ENCODE measurements at places on chromosomes 5 and 9.
A peak's percentile ranks its signal among the peaks of the same experiment; 100 is the strongest.

DNA sequence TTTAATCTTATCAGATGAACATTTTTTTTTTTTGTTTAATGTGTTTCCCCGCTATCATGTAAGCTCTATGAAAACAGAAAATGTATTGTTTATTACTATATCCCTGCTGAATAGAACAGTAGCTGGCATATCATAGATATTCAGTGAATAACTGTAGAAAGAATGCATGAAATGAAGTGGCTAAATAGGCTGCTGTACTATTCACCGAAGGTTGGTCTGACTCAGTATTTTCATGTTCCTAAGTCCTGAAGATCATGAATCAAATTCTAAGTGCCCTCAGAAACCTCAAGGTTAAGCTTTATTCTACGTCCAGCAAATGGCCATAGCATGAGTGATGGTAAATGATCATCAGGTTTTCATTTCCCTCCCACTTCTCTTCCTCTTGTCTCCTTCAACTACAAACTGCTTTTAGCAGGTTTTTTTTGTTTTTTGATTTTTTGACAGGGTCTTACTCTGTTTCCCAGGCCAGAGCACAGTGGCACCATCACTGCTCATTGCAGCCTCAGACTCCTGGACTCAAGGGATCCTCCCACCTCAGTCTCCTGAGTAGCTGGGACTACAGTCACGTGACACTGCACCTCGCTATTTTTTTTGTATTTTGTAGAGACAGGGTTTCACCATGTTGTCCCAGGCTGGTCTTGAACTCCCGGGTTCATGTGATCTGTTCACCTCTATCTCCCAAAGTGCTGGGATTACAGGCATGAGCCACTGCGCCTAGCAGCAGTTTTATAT is 19.1 kb upstream of the ZFAND5 start:
- no peaks in the 10 kb centered on the region for H3K36me3 ChIP-seq
- H3K4me1 ChIP-seq: peaks cover 21% of the 10 kb centered on the region
- no peak overlapping the region for H3K4me3 ChIP-seq

DNA sequence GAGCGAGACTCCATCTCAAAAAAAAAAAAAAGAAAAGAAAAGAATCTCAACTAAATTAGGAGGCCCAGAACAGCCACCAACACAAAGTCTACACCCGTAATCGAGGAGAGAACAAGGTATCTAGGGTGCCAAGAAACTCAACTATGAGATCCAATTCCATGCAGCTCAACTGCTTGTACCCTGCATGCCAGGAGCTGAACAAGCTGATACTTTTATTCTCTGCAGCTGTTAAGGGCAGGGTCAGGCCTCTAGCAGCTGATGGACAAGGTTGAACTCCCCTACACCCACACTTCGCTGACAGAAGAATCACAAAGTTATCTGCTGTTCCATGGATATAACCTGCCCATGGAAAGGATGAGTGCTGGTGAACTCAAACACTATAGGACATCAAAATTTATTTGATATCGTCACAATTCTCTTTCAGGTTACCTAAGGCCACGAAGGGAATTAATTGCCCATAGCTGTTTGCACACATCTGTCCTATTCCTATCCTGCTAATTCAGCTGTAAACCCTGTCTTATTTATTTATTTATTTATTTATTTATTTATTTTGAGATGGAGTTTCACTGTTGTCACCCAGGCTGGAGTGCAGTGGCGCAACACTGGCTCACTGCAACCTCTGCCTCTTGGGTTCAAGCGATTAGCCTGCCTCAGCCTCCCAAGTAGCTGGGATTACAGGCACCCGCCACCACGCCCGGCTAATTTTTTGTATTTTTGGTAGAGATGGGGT is 20.7 kb downstream of the UBAP2 start:
- H3K27ac ChIP-seq: no peak overlapping the region
- DNase-seq: no peak
- H3K4me1 ChIP-seq: no peaks in the 10 kb centered on the region
- H3K27me3 ChIP-seq: no peaks in the 10 kb centered on the region

- no peak for DNase-seq
- no peak overlapping the region for H3K4me3 ChIP-seq
- H3K4me1 ChIP-seq: no peaks in the 10 kb centered on the region
- H3K36me3 ChIP-seq: no peaks in the 10 kb centered on the region
- no peak overlapping the region for H3K27ac ChIP-seq
These were observed 379.0 kb downstream of the GLIS3 start for GRCh38 chr9:3920604-3921582.

DNA sequence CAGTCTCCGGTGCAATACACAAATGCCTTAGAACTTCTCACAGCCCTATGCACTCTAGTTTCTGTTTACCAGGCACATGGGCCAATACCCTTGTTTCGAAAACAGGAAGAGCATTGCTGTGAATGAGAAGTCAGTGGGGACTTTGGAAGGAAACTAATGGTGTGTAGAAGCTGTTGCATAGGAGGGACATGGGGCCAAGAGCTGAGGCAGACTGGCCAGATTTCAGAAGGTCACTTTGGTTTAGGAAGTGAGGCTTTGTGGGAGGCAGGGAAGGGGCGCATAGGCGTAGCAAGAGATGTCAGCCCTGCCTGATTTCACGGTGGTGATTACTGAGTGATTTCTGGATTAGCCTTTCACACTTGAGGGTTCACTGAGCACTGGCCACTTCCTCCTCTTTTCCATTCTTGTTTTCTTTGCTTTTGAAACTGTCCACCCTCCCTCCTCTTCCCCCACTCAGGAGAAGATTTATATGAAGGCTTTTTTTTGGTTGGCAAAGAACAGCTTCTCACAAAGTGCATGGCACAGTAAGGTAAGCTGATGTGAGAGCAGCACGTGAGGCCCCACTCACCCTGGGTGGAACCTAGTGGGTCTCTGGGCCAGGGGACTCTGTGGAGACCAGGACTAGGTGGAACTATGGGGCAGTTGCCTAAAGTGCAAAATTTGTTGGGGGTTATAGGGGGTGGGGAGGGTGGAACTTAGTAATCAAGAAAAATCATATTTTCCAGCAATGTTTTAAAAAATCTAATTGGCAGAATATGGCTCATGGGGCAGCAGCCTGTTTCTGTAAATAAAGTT is 6.1 kb upstream of the TMEM252 start:
- H3K27ac ChIP-seq: no peak overlapping the region
- DNase-seq: no peak
- no peaks in the 10 kb centered on the region for H3K27me3 ChIP-seq
- no peak overlapping the region for H3K4me3 ChIP-seq

DNA sequence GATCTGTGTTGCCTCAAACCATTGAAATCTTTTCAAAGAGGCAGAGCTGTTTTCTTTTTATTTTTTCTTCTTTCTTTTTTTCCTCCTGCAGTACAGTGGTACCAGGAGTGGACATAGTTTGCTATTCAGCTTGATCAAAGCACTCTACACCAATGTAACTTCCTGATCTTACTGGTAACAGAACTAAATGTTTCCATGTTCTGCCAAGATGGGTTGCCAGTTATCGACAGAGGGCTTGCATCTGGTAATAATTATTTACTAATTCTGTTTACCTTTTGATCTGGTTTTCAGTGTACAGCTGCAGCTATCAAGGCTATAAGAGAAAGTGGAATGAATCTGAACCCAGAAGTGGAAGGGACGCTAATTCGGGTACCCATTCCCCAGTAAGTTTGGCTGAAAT is 26.8 kb downstream of the MRRF start:
- H3K27me3 ChIP-seq: no peaks in the 10 kb centered on the region
- H3K36me3 ChIP-seq: no peaks in the 10 kb centered on the region
- no peak overlapping the region for H3K4me3 ChIP-seq
- no peak overlapping the region for H3K27ac ChIP-seq

DNA sequence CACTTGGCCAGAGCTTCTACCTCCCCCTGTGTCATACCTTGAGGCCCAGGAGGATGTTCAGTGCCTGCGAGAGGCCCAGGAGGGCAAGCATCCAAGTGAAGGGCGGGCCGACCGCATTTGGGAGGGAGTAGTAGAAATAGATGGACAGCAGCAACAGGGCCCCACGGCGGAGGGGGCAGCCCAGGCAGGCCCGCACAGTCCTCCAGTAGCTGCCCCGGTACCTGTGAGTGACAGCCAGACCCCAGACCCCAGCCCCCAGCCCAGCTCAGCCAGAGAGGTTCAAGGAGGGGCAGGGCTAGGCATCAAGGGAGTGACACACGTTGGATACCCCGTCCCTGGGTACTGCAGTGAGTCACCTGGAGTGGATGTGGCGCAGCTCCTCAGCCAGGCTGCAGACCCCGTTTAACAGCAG is 1.4 kb downstream of the STING1 start:
- no peak overlapping the region for H3K27ac ChIP-seq
- H3K27me3 ChIP-seq: peaks cover 4% of the 10 kb centered on the region
- H3K4me1 ChIP-seq: peaks cover 2% of the 10 kb centered on the region
- no peaks in the 10 kb centered on the region for H3K36me3 ChIP-seq
- H3K4me3 ChIP-seq: no peak overlapping the region

DNA sequence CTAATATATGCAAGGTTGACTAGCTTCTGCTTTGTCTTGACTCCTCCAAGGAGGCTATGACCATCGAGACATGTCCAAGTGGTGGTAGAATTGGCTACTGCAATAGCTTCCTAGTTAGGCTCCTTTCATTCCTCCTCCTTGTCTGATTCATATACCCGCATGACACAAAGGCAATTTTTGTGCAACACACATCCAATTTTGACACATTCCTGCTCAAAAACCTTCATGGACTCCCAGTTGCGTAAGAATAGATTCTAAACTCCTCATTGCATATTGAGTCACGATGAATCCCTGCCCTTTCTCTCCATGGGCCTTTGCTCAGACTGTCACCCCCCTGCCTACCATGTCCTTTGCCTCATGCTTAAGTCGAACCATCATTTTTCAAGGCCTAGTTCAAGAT is 344.5 kb downstream of the ACTL7B start:
- peaks cover 3% of the 10 kb centered on the region for H3K27me3 ChIP-seq
- H3K4me3 ChIP-seq: no peak overlapping the region
- H3K4me1 ChIP-seq: no peaks in the 10 kb centered on the region
- no peaks in the 10 kb centered on the region for H3K36me3 ChIP-seq
- no peak for DNase-seq

DNA sequence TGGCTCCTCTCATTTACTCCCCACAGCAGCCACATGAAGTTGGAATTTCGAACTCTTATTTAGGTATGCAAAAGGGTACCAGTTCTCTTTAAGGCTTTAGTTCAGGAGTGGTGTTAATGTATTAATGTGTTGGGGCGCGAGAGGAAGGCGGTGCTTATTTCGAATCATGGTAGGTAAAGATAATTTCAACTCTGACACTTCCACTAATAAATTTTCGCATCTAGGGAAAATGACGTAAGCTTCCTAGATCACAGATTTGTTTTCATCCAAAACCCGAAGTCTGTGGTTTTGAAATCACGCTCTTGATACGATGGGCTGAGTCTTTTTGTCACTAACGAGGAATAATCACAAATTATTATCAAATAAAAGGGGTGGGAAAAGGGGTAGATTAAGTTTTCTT is 681 bp downstream of the PPWD1 start:
- peak overlapping the region; percentile 100 for H3K4me3 ChIP-seq
- no peak for DNase-seq
- H3K4me1 ChIP-seq: peaks cover 11% of the 10 kb centered on the region
- peak overlapping the region; percentile 100 for H3K27ac ChIP-seq
- no peaks in the 10 kb centered on the region for H3K36me3 ChIP-seq

GRCh38 chr5:7317751-7318150 is 78.2 kb upstream of the ADCY2 start:
- DNase-seq: no peak
- no peak overlapping the region for H3K27ac ChIP-seq
- no peak overlapping the region for H3K4me3 ChIP-seq
- no peaks in the 10 kb centered on the region for H3K36me3 ChIP-seq
- peaks cover 5% of the 10 kb centered on the region for H3K4me1 ChIP-seq

GRCh38 chr5:117657541-117657940 is 1082.9 kb upstream of the SEMA6A start:
- no peak overlapping the region for H3K27ac ChIP-seq
- no peak for DNase-seq
- no peaks in the 10 kb centered on the region for H3K36me3 ChIP-seq
- H3K4me3 ChIP-seq: no peak overlapping the region

DNA sequence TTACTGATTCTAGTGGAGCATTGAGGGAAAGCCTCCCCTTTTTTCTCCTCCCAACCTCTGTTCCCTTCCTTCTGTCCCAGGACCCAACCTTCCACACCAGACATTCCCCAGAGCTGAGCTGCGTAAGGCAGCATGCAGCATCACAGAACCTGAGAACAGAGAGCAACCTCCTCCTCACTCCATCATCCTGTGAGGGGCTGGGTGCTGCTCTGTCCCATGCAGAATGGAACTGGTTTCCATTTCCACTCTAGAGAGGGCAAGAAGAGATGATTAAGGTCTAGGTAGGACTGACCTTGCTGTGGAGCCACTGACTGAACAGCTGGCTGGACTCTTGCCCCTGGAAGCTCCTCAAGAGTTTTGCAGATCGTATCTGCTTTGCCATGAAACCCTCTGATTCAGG is 30.1 kb upstream of the IL7R start:
- no peak for DNase-seq
- H3K4me1 ChIP-seq: no peaks in the 10 kb centered on the region
- H3K36me3 ChIP-seq: no peaks in the 10 kb centered on the region
- peaks cover 2% of the 10 kb centered on the region for H3K27me3 ChIP-seq
- no peak overlapping the region for H3K27ac ChIP-seq

GRCh38 chr5:94771742-94772141 is 153.3 kb downstream of the SLF1 start:
- no peak for DNase-seq
- H3K27ac ChIP-seq: no peak overlapping the region
- no peaks in the 10 kb centered on the region for H3K36me3 ChIP-seq
- no peaks in the 10 kb centered on the region for H3K27me3 ChIP-seq

DNA sequence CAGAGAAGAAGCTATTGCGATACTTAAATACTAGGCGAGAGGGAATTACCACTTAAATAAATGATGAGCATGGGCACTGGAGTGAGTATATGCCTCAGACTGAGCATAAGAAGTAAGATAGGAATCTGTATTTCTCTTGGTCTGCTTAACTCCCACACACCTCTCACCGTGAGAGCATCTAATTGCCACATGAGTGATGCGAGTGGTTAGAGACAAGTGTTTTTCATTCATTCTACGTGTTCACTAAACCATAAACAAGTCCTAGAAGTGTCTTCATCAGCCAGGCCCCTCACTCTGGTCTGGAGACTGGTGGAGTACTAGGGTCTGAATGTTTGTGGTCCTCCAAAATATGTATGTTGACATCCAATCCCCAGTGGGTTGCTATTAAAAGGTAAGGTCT is 150.2 kb upstream of the SLC12A2 start:
- peaks cover 3% of the 10 kb centered on the region for H3K27me3 ChIP-seq
- no peak overlapping the region for H3K4me3 ChIP-seq
- peaks cover 6% of the 10 kb centered on the region for H3K36me3 ChIP-seq

DNA sequence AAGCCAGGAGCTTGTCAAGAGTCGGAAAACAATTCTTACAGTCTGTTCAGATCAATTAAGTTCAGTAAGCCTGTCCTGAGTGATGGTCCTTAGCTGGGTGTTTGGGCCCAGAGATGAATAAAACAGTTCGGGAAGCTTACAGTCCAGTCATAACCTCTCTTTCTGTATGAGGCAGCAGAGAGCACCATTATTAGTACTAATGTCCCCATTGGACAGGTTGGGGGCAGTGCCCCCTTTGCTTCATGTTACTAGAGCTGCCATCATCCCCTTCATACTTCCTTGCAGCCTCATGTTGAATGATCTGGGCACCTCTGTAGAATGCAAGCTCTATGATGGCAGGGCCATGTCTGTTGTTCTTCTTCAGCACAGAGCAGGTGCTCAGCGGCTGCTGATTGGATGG is 9.8 kb downstream of the DOCK2 start:
- no peak overlapping the region for H3K4me3 ChIP-seq
- no peak for DNase-seq
- peaks cover 9% of the 10 kb centered on the region for H3K4me1 ChIP-seq
- no peak overlapping the region for H3K27ac ChIP-seq
- peaks cover 2% of the 10 kb centered on the region for H3K27me3 ChIP-seq
- no peaks in the 10 kb centered on the region for H3K36me3 ChIP-seq
